HepG2 (cell line): ENCODE measurements at places on chromosomes 7 and 10. TPM values are rescaled to one million over a fixed set of nuclear protein-coding genes. Genes with fewer than 3 reads are reported as not detected.

The EIF5AL1 gene
- 0.14 and 0.22 TPM in 2 replicates for total RNA-seq

The GPR26 gene
- total RNA-seq = not detected in 2 replicates

The CALCR gene
- not detected in 2 replicates for total RNA-seq

The WNT8B gene
- total RNA-seq = 0.07 TPM in 1 of 2 replicates, not detected in the other

The CH25H gene
- total RNA-seq = not detected in 2 replicates

DNA sequence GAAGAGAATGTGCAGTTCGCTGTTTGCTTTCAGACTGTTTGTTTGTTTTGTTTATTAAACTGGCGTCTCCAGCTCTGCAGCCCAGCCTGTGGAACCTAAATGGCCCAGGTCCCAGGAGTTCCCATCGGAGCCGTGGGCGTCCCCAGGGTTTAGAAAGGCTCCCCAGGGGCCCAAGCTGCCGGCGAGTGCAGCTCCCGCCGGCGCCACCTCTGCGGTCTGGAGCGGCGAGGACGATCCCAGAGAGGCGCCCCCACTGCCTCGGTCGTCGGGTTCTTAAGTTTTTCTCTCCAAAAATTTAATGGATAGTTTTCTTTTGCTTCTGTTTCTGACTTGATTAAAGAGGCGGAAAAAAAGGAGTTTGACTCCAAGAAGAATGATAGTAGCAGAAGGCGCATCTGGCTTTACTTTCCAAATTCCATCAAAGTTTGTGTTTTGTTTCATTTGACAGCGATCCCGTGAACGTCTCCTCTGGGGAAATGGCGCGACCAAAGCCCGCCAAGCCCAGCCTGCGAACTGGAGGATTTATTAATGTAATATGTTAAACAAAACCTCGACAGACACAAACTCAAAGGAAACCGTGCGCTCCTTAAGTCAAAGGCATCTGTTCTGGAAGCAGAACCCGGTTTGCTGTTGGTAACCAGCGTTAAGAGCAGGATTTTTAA is 718 bp upstream of the FZD1 start:
- no peak for DNase-seq

GRCh38 chr7:139543801-139544603 is 20.5 kb downstream of the CLEC2L start:
- no peak for DNase-seq

- DNase-seq = peak; percentile 94
Measured at GRCh38 chr7:55177589-55178261, 158.9 kb downstream of the EGFR start.

DNA sequence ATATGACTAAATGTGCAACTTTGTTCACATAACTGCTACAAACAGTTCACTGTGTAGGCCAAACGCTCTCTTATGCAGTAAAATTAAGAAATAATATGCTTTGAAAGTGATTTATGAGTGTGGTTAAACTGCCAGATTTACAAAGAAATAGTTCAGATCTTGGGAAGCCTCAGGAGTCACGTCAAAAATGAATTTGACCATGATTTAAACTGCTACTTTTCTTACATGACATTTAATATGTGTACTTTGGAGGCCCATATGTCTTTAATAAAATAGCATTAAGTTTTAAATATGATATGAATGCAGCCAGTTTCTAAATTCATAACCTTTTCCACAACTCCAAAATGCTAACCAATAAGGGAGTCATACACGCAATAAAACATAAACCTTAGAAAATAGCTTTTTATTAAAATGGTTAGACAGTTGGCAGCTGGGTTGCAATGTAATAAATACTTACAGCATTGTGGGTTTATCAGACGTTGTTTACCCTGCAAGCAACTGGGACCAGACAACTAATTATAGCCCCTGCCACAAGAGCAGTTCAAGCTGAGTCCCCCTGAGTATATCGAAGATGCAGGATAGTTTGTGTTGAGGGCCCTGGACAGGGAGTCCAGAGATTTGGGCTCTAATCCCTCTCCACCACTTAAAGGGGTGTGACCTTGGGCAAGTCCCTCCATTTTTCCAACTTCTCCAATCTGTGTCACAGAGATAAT is 640.4 kb downstream of the LRMDA start:
- no peak for DNase-seq

DNA sequence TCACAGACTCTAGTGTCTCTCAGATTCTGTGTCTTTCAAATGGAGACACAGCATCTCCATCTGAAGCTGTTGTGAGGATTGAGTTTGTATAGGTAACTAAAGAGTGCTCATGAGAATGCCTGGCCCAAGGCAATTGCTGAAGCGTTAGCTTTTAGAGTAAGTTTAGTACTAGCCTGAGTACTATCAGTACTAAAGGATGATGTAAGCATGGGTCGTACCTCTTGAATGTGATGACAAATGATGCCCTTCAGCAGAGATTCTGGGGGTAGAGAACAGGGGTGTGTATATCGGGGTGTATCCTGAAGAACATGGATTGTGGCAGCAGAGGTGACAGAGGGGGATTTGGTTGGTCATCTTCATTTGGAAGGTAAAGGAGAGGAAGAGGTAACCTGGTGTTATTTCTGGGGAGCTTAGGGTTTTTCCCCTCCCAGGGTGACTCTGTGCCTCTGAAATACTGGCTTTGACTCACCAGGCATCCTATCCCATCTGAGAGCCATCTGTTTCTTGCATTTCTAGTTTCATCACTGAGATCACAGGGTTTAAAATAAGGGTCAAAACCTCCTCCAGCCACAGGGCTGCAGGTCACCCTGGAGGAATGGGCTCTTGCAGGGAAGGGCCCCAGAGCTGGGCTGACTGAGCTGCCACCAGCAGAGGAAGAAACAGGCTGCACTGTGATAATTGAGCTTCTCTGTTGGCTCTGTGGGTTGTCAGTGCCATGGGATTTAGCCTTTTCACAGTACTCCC is 756.0 kb downstream of the KCNMA1 start:
- DNase-seq = no peak

DNA sequence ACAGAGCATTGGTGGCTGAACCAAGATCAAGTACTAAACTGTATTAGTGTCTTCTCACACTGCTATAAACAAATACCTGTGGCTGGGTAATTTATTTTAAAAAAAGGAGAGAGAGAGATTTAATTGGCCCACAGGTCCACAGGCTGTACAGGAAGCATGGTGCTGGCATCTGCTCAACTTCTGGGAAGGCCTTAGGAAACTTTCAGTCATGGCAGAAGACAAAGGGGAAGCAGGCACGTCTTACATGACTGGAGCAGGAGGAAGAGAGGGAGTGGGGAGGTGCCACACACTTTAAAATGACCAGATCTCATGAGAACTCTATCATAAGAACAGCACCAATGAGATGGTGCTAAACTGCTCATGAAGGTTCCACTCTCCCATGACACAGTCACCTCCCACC is 95.2 kb upstream of the JCAD start:
- DNase-seq = no peak

DNA sequence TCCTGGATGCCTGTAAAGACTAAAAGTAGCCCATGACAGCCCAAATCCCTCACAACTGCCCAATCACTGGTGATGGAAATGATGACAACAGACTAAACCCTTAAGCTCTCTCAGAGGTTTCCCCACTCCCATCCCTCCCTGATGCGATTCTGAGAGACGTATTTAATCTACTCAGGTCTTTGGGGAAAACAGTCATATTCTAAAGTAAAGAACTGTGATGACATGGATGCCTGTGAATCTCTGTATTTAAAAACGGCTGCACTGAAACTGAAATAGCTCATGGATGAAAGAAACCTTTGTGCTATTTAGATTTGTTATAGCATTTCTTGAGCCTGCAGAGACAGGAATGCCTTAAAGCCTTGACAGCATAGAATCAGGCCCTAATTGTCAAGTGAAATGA is 28.5 kb downstream of the VPS41 start:
- DNase-seq = no peak

GRCh38 chr7:3961857-3962503 is 660.9 kb downstream of the SDK1 start:
- DNase-seq = no peak

GRCh38 chr10:105063796-105064195 is 422.7 kb downstream of the SORCS3 start:
- peak; percentile 5 for DNase-seq

GRCh38 chr7:94264756-94265155 is 129.9 kb upstream of the COL1A2 start:
- no peak for DNase-seq

GRCh38 chr10:63265222-63265617 is 132.1 kb downstream of the NRBF2 start:
- DNase-seq = peak; percentile 44

GRCh38 chr10:119233821-119234220 is 26.4 kb downstream of the GRK5 start:
- DNase-seq = no peak

DNA sequence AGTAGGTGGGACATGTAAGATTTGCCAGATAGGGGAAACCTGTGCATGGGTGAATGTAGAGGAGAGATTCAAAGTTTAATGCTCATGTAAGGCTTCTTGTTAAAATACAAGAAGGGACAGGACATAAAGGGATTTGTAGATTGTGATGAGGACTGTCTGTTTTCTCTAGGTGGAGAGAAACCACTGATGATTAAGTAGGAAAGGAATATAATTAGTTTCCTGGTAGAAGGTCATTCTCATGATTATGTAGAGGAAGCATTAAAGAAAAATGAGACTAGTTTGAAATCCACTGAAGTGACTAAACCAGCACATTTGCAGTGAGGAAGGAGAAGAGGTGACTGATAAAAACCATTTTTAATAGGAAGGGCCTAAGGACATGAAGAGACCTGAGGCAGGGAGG is 19.6 kb upstream of the MACC1 start:
- no peak for DNase-seq

GRCh38 chr7:155422599-155423336 is 35.2 kb upstream of the EN2 start:
- DNase-seq = no peak

- DNase-seq = no peak
Measured at GRCh38 chr10:15341502-15342128, 29.5 kb downstream of the FAM171A1 start.

GRCh38 chr10:32771217-32771616 is 186.8 kb downstream of the ITGB1 start:
- no peak for DNase-seq

- DNase-seq = no peak
Measured at GRCh38 chr7:93133005-93133404, 15.2 kb downstream of the SAMD9L start.

- no peak for DNase-seq
Measured at GRCh38 chr10:131429942-131430341, 118.4 kb upstream of the TCERG1L start.
